ENCODE measurements at places on chromosomes 7 and 10. TPM values are rescaled to one million over a fixed set of nuclear protein-coding genes. Genes with fewer than 3 reads are reported as not detected.

DNA sequence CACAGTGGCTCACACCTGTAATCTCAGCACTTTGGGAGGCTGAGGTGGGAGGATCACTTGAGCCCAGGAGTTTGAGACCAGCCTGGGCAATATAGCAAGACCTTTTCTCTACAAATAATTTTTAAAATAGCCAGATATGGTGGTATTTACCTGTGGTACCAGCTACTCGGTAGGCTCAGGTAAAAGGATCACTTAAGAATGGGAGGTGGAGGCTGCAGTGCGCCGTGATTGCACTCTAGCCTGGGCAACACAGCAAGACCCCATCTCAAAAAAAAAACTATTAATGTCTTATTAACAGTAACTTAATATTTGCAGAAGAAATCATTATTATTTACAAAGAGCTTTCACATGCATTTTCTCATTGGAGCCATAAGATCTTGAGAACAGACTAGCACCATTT is 103.6 kb downstream of the SGMS1 start:
- DNase-seq = no peak

DNA sequence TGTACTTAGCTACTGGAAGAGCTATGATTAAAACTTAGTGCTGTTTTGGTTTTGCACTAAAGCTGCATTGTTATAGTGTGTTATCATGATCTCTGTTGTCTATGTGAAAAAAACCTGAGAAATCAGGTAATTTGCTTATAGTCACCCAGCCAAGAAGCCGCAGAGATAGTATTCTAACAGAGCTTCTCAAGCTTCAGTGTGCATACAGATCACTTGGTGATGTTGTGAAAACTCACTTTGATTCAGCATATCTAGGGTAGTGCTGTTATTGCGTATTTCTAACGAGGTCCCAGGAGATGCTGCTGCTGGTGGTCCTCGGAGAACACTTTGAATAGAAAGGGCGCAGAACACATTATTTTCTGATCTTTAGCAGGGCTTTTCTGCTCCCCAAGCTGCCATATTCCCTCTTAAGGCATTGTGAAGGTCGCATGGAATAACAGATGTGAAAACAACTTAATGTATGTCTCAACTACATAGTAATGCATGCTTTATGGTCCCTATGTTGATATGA is 68.4 kb upstream of the PDCD4 start:
- no peak for DNase-seq

DNA sequence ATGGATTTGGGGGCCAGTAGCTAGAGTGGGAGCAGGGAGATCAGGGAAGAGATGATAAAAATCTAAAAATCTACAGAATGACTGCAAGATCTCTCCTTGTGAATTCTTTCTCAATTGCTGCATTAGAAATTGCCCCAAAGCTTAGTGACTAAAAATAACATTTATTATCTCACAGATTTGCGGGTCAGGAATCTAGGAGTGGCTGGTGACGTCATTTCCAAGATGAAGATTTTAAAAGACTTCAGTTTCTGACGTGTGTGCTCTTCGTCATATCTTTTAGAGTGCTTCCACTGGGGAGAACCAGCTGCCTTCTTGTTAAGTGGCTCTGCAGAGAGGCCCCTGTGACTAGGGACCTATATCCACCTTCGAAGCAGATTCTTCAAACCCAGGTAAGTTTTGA is 112.6 kb downstream of the DGKI start:
- DNase-seq = no peak

GBX1 gene
- total RNA-seq = not detected

SNCG gene
- total RNA-seq = 291 TPM

EPHA1 gene
- 0.57 TPM for total RNA-seq

PTF1A gene
- total RNA-seq = 0.38 TPM

All from dorsolateral prefrontal cortex (tissue), 122 donors.